Activated CD4-positive, alpha-beta T cell treated with anti-CD3 and anti-CD28 coated beads, Interleukin-2, amount 50 U/mL, for 24 hours (primary cell): ENCODE measurements at places on chromosomes 16 and 17.

DNA sequence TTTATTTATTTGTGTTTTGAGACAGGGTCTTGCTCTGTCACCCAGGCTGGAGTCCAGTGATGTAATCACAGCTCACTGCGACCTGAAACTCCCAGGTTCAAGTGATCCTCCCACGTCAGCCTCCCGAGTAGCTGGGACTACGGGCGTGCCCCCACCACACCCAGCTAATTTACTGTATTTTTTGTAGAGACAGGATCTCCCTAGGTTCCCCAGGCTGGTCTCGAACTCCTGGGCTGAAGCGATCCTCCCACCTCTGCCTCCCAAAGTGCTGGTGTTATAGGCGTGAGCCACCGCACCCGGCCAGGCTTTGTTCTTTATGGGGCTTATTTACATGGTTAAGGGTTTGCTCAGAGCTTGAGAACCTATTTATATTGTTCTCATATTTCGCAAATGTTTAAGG lies 5.8 kb upstream of the MEIOB start:
- DNase-seq, result no peak

GRCh38 chr17:42548993-42549755 lies 3.5 kb upstream of the HSD17B1 start:
- no peak for DNase-seq

DNA sequence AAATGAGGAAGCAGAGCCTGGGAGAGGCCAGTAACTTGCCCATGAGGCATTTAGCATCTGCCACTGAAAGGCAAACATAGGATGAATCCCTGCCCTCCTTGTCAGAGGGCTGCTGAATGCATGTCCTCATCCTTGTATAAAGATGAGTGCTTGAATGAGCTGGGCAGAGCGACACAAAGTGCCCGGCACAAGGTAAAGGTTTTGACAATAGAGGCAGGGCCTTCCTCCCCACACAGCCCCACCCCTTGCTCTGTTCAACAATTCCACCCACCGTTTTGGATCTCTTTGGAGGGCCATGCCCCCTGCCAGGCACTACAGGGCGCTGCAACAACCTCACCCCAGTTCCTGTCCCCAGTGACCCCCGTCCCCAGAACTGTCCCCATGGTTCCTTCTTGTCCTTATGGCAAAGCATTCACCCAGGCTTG lies 1.4 kb upstream of the KRT19 start:
- DNase-seq, result no peak

DNA sequence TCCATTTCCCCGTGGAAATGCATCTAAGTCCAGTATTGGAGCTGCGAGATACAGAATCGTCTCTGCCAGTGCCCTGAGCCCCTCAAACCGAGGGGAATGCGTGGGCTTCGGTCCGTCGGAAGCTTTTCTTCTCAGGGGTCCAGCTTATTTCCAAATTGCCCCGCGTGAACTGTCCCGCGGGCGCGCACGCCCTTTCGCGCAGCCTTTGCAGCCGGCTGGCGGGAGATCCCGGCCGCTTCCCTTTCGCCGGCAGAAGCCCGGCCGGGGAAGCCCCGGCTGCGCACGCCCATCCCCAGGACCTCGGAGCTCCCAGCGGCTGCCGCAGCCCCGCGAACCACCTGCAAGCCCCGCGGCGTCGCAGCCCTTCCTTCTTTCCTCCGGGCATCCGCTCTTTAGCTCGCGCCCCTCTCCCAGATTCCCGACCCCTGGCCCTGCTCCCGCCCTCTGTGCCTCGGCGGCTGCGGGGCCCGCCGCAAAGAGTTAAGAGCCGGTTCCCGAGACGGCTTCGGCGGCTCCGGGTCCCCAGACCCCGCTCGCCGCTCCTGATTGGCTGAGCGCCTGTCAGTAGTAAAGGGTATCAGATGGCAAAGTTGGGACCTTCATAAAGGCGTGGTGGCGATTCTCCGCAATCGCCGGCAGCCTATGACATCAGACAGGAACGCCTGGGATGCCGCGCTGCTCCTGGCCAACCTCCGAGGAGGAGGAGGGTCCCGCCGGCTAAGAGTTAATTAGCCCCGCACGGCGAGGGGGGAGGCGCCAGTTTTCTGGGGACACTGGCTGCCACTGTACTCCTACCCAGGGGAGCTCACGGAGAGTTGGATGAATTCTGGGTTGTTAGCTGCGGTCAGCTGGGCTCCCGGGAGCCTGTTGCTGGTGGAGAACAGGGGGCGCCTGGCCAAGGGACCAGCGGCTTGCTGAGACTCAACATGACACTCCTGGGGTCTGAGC lies at the start of gene MYOCD:
Gene MYOCD (plus strand): TSS at position 628 of the 948 bp plus-strand sequence. CDS start 299 bp downstream, at position 927.
- DNase-seq, result no peak

DNA sequence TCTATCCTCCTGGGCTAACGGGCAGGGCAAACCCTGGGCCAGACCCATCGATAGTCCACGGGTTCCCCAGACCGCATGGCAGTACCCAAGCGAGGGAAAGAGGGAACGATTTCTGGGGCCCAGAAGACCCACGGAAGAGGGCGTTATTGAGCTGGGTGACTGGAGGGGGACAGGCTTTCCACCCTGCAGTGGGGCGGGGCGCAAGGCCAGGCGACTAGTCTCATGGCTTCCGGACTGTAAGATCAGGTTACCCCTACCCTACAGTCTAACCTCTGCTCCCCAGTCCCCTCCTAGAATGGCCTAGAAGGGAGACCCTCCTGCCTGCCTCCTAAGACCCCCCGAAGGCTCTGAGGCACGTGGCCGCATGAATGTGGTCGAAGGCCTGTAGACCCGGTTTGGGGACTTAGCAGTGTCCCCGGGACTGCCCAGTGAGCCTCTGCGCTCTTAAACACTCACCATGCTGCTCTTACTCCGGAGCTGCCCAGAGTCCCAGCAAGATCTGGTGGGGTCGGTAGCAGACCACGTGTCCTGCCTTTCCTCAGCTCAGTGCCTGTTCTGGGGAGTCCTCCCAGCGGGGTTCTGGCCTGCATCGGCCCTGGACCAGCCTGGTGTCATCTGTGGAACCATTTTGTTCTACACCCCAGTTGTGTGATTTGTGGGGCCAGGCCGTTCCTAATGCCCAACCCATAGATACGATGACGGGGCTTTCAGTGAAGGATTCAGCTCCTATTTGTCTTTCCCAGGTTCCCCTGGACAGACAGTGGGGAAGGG lies 13.2 kb upstream of the AURKB start:
- DNase-seq, result peak; percentile 52

- no peak for DNase-seq
Measured at GRCh38 chr17:67186782-67187181, 58.2 kb downstream of the HELZ start.

- no peak for DNase-seq
Measured at GRCh38 chr16:73506568-73507056, 458.7 kb upstream of the ZFHX3 start.

DNA sequence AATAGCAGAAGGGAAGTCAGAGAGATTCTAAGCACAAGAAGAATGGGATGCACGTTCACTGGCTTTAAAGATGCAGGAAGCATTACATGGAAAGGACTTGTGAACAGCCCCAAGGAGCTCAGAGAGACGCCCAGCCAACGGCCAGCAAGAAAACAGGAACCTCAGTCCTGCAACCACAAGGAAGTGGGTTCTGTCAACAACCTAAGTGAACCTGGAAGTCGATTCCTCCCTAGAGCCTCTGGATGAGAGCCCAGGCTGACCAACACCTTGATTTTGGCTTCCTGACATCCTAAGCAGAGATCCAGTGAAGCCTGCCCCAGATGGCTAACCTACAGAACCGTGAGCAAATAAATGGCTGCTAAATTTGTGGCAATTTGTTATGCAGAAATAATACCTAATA lies 24.5 kb downstream of the GPR142 start:
- DNase-seq, result no peak

GRCh38 chr16:75793641-75794040 lies 67.4 kb upstream of the CPHXL start:
- DNase-seq, result no peak

DNA sequence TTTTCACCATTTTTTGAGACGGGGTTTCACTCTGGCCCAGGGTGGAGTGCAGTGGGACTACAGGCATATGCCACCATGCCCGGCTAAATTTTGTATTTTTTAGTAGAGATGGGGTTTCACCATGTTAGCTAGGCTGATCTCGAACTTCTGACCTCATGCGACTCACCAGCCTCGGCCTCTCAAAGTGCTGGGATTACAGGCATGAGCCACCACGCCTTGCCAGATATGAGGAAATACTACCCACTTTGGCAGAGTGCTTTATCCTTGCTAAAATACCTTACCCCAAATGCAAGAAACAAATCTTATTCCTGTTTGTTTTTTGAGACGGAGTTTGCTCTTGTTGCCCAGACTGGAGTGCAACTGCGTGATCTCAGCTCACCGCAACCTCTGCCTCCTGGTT lies 62.9 kb upstream of the MGAT5B start:
- no peak for DNase-seq

- DNase-seq, result no peak
Measured at GRCh38 chr17:76331083-76331482, 22.6 kb downstream of the PRPSAP1 start.

GRCh38 chr16:67155295-67156142 lies 4.2 kb downstream of the TRADD start:
- DNase-seq, result peak; percentile 67

DNA sequence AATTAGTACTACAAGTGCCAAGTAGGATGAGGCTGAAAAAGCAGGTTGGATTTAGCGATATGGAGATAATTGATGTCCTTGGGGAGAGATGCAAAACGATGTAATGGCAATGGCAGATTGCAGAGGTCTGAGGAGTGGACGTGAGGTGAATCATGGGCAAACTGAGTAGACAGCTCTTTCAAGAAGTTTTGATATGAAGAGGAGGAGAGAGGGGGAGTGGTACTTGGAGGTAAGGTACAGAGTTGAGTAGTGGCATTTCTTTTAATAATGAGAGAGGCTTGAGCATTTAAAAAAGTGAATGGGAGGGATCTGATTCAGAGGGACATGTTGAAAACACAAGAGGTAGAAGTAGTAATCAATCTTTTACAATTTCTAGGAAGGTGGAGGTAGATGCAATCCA lies 17.7 kb upstream of the VPS4A start:
- DNase-seq, result no peak

DNA sequence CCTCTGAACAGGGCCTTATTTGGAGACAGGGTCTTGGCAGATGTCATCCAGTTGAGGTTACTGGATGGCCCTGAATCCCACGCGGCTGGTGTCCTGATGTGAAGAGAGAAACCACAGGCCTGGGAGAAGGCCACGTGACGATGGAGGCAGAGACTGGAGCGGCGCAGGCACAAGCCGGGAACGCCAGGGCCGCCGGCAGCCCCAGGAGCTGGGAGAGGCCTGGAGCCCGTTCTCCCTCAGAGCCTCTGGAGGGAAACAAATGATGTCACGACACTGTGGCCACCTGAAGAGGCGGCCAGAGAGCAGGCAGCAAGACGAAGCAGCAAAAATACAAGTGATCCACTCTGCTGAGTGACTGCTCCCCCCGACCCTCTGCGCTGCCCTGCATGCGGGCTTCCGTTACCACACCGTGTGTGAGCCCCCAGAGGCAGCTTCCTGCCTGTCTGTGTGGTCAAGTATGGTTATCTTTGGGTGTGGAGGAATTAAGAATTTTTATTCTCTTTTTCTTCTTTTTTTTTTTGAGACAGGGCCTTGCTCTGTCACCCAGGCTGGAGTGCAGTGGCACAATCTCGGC lies 11.6 kb downstream of the CD7 start:
- DNase-seq, result no peak

DNA sequence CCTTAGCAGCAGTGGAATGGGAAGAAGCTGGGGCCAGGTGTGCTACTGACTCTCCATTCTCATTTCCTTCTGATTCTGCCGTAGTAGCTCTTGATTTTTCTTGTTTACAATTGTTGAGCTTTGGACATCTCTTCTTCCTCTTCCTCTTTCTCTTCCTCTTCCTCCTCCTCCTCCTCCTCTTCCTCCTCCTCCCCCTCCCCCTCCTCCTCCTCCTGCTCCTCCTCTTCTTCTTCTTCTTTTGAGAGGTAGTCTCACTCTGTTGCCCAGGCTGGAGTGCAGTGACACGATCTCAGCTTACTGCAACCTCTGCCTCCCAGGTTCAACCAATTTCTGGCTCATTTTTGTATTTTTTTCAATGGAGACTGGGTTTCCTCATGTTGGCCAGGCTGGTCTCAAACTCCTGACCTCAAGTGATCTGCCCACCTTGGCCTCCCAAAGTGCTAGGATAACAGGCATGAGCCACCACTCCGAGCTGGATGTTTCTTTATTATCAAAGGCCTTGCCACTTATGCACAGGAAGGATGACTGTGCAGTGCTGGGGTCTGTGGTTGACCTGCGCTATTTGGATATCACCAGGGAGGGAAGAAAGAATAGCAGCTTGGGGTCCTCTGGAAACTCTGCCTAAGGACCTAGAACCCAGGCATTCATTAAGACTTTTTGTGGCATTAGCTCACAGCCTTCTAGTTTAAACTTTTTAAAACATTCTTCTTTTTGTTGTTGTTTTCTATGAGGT lies 127.8 kb upstream of the KCNJ16 start:
- no peak for DNase-seq

DNA sequence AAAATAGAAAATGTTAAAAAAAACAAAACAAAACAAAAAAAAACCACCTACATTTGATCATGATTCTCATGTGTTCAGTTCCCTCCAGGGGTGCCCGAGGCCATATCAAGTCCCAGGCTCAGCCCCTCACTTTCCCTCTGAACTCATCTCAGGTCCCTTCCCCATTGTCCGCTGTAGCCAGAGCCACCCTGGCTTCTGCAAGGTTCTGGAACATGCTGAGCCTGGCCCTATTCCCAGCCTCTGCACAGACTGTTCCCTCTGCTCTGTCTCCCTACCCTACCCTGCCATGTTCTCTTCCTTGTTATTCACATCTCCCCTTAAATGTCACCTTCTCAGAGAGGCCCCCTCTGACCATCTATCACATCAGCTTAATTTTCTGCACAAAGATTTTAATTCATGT lies 46.9 kb downstream of the TK2 start:
- DNase-seq, result no peak

- DNase-seq, result no peak
Measured at GRCh38 chr17:28402844-28403243, 3.2 kb downstream of the SLC46A1 start.

- DNase-seq, result no peak
Measured at GRCh38 chr17:18246880-18247612, 11.5 kb downstream of the FLII start.

GRCh38 chr17:7222093-7222971 lies 2.6 kb downstream of the ACADVL start:
- DNase-seq, result no peak

GRCh38 chr16:46853713-46854443 lies 22.9 kb upstream of the C16orf87 start:
- DNase-seq, result peak; percentile 50

- DNase-seq, result no peak
Measured at GRCh38 chr17:42403150-42403549, 14.9 kb upstream of the STAT3 start.

GRCh38 chr17:1091900-1092299 lies 87.9 kb downstream of the ABR start:
- no peak for DNase-seq
